ENCODE measurements at places on chromosomes 4 and X. TPM values are rescaled to one million over a fixed set of nuclear protein-coding genes. Genes with fewer than 3 reads are reported as not detected.

DNA sequence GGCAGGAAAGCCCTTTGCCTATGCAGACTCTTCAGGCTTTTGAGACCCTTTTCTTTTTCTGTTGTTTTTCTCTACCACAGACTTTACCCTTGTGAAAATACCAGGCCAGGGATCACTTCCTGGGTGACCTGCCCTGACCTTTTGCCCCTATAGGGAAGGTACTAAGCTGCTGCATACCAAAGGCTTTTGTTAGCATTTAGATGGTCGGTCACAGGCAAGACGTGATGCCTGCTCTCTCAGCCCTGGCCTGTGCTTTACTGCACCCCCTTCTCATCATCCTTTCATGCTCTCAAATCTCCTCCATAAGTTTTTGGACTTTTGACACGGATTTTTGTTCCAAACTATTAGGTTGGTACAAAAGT is 98.2 kb downstream of the ARHGAP10 start:
- no peaks in the 10 kb centered on the region for H3K36me3 ChIP-seq
- H3K4me3 ChIP-seq = no peak overlapping the region
- H3K27me3 ChIP-seq = no peaks in the 10 kb centered on the region
- H3K4me1 ChIP-seq = peaks cover 8% of the 10 kb centered on the region
- no peak overlapping the region for H3K27ac ChIP-seq

DNA sequence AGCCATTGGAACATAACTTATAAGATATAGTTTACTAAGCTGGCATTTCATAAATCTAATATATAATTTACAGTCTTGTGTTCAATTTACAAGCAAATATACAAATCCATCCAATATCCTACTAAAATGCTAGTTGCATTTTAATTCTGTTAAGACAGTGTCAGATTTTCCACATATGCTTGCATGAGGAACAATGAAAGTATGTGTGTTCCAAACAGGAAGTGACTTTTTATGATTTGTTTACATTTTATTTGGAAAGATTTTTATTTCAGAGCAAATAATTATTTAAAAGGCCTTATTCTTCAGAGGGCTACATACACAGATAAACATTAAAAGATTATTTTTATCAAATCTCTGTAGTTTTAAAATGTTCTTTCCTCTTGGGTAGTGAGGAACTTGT is 130.1 kb downstream of the KLHL34 start:
- no peak for DNase-seq
- H3K27ac ChIP-seq = no peak overlapping the region
- no peaks in the 10 kb centered on the region for H3K36me3 ChIP-seq
- no peaks in the 10 kb centered on the region for H3K27me3 ChIP-seq
- no peak overlapping the region for H3K4me3 ChIP-seq
- H3K4me1 ChIP-seq = no peaks in the 10 kb centered on the region

ENOX2 gene
- 6.9 TPM for total RNA-seq

THAP9 gene
- total RNA-seq = 3.0 TPM

- DNase-seq = peak; percentile 34
- no peak overlapping the region for H3K27ac ChIP-seq
- H3K27me3 ChIP-seq = no peaks in the 10 kb centered on the region
- no peaks in the 10 kb centered on the region for H3K36me3 ChIP-seq
- H3K4me3 ChIP-seq = no peak overlapping the region
Observed at GRCh38 chr4:8308144-8308543, 38.6 kb downstream of the HTRA3 start.

CYLC1 gene
- total RNA-seq = not detected

SMIM10 gene
- total RNA-seq = 0.13 TPM

MMRN1 gene
- total RNA-seq = 16.7 TPM

DNA sequence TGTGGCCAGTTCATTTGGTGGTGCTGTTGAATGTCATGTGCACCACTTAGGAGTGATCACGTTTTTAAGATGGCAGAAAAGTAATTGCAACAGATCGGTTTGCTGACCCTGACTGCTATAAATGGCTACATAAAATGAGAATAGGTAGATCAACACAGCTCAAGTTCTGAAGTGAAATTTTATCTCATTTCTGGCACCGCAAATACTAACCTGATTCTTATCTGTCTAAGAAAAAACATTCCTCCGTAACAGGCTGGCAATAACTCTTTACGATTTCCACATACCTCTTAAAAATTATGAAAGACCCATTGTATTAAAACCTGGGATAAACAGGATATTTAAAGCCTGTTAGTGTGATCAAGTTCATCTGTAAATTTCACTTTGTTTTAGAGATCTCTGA is 387.5 kb downstream of the PDGFC start:
- H3K4me3 ChIP-seq = no peak overlapping the region
- H3K36me3 ChIP-seq = no peaks in the 10 kb centered on the region
- H3K27me3 ChIP-seq = no peaks in the 10 kb centered on the region
- no peak for DNase-seq
